ENCODE measurements at places on chromosomes 16 and 17.

GRCh38 chr17:7240375-7240774 lies 1.1 kb upstream of the PHF23 start:
- DNase-seq, result no peak

DNA sequence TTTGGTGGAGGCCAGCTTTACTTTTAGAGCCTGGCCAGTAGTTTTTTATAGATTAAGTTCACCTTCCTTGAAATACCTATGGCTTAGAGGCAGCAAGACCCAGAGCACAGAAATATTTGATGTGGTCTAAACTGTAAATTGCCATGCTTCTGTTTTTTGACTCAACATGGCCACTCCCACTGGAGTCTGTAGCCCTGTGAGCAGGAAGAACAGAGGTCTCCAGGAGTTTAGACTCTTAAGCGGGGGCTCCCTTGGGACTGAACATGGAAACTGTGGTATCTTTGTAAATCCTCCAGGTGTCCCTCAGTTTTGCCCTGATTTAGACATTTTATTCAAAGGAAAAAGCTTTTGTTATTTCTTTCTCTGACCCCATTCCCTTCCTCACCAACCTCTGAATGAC lies 145.6 kb downstream of the FTO start:
- DNase-seq, result no peak

GRCh38 chr17:48970224-48970623 lies 1.8 kb upstream of the GIP start:
- no peak for DNase-seq

- no peak for DNase-seq
These were observed 22.2 kb downstream of the HS3ST4 start for GRCh38 chr16:25713785-25714570.

DNA sequence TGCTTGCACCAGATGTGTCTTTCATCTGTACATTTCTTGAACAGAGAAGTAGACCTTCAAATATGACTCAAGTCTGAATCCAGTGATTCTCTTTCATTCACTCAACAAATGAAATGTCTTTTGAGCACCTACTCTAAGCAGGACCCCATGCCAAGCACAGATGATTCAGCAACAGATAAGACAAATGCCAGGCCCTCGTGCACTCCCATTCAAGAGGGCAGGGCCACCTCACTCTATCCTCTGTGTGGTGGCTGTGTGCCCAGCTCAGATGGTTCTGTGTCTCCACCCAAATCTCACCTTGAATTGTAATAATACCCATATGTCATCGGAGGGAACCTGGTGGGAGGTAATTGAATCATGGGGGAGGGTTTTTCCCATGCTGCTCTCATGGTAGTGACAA lies 74.1 kb upstream of the NKD1 start:
- peak; percentile 13 for DNase-seq

- no peak for DNase-seq
These were observed 502.8 kb upstream of the CDH11 start for GRCh38 chr16:65624666-65625065.

- DNase-seq, result no peak
These were observed 19.9 kb downstream of the ST3GAL2 start for GRCh38 chr16:70418993-70419318.

DNA sequence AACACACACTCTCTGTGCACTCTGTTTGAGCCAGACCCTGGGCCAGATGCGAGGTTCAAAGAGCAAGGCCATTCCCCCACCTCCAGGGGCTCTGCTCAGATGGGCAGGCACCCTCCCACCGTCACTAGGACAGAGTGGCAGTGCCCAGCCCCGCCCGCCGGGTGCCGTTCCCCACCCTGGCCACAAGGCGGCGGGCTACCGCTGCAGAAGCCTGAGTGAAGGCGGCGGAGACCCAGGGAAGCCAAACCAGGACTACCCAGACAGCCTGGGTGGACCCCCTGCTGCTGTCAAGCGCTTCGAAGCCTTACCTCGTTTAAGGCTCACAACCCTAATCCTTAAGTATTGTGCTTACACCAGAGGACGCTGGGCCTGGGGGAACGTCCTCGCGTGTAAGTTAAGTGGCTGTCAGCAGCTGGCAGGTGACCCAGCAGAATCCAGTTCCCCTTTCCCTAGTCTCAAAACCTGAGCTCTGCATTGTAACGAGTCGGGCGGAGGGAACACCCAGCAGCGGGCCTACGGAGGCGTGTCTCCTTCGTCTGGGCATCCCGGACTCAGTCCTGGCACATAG lies 4.5 kb downstream of the ARHGAP27 start:
- DNase-seq, result peak; percentile 84

GRCh38 chr17:40462343-40463121 lies 19.3 kb downstream of the IGFBP4 start:
- no peak for DNase-seq

- no peak for DNase-seq
These were observed 77.8 kb downstream of the MRC2 start for GRCh38 chr17:62705156-62705777.

GRCh38 chr17:65405563-65405962 lies 155.9 kb downstream of the AXIN2 start:
- DNase-seq, result no peak

DNA sequence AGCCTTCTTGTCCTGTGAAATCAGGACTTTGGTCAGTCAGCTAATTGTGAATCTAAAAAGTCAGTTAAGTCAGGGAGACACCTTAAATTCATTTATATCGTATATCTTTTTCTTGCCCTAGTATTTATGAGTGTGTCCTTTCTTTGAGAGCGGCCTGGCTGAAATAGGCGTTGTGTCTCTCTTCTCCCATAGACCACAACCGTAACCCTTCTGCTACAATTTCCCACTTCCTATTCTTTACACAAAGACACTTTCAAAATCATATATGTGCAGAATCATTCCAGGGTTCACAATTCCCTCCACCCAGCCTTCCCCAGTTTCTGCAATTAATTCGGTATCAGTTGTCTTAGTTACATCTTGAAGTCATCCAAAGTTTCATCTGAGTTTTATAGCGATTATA lies 14.0 kb upstream of the COTL1 start:
- no peak for DNase-seq

DNA sequence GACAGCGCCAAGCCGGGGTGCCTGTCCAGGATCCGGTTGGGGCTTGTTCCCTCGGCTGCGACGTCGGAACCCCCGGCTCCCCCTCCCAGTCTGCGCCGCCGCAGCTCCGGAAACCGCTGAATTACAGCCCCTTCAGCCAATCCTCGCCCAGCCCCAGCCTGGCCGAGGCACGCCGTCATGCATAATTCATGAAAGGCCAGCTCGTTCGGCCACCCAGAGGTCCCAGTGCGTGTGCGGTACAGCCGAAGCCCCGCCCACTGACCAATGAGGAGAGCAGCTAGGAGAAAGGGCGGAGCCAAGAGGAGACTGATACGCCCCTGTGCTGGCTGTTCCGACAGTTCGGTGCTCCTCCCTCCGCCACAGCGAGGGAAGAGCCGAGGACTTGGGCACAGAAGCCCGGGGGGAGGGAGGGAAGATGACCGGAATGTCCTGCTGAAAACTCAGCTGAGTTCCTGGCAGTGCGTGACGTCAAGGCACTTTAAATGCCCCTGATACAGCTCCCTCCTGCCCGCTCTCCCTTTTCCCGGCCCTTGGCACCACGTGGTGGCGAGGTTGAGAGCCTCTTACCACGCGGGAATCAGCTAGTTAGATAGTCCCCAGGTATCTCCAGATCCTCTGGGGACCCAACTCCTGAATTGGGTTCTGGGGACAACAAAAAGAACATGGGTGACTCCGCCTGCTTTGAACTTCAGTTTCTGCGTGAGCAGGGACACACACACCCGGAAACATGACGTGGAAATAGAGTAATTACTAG lies at the start of gene STAT3:
TSS of gene STAT3 (minus strand) at position 62 of the 754 bp plus-strand sequence. CDS start 39,926 bp downstream, outside the sequence.
- peak; percentile 100 for DNase-seq

DNA sequence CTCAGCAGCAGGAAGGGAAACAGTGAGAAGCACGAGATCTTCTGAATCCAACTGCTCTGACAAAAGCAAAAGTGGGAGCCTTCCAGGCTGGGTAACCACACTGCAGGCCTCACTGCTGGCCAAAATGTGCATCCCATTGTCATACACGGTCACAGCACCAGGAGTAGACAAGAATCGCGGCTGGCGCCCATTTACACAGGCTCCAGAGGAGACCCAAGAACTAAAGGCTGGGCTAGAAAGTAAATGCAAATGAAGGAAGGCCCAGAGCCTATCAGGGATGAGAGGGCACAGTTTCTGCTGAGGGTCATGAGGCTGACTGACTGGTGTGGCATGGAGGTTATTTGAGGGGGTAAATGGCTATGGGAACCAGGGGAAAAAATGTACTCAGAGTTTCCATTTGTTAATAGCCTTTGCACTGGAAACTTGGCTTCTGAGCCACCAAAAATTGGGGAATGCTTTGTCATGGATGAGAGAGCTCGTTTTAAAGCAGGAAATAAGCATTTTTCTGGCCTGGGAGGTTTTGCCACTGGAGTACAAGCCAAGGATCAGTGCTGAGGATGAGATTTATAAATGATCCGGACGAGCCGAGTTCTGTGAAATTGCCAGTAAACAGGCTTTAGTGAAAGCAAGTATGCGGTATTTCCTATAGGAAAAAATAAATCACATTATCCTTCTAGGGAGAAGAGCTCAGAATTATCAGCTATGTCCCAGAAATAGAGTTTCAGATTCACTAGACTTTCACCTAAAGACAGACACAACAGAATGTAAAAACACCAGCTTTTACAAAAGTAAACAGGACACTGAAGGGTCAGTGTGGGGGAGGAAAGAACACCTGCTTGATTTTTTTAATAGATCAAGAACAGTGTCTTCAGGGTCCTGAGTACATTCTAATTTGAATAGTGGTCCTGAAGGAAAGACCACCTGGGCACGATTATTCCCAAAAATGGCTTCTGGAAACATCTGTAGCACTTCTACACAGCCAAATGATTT lies 66.9 kb upstream of the GSG1L start:
- no peak for DNase-seq

GRCh38 chr17:56173958-56174835 lies 20.9 kb downstream of the ANKFN1 start:
- DNase-seq, result no peak

DNA sequence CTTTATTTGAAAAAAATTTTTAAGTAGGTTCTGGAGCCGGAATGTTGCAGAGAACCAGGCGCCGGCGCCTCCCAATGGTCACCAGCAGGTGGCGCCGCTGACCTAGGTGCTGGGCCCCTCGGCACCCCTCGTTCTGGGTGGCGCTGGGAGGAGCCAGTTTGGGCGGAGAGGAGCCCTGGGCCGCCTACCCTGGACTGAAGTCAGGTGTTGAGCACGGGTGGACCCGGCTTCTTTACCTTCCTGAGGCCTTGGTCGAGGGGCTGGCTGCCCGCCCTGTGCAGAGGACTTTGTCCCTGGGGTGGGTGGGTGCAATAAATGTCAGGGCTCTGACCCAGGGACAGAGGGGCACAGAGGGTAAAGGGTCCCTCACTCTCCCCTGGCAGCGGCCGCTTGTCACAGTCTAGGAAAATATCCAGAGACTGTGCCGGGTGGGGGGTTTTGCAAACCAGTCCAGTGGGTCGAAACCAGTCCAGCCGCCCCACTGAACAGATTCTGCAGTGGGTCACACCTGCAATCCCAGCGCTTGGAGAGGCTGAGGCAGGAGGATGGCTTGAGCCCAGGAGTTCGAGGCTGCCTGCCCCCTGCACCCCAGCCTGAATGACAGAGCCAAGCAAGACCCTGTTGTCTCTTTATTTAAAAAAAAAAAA lies 30.1 kb upstream of the TNFRSF13B start:
- peak; percentile 85 for DNase-seq

DNA sequence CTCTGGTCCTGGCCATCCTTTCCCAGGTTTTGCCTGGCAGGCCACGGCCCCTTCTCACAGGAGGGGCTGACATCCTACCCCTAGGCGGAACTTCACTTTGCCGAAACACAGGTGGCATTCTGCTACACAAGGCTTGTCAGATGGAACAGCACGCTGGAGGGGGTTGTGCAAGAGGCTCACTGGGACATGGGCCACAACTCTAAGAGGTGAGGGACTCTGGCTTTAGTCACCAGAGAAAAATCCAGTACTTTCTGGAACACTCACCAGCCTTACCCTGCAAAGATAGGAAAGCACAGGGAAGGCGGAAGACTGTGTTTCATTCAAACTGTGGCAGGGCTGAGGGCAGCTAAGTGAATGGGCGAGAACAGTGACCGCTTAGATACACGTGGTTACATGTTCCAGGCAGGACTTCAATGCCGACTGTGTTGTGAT lies 18.3 kb downstream of the CDC42EP4 start:
- no peak for DNase-seq

- DNase-seq, result no peak
These were observed 258.2 kb upstream of the HSBP1 start for GRCh38 chr16:83549316-83550182.

DNA sequence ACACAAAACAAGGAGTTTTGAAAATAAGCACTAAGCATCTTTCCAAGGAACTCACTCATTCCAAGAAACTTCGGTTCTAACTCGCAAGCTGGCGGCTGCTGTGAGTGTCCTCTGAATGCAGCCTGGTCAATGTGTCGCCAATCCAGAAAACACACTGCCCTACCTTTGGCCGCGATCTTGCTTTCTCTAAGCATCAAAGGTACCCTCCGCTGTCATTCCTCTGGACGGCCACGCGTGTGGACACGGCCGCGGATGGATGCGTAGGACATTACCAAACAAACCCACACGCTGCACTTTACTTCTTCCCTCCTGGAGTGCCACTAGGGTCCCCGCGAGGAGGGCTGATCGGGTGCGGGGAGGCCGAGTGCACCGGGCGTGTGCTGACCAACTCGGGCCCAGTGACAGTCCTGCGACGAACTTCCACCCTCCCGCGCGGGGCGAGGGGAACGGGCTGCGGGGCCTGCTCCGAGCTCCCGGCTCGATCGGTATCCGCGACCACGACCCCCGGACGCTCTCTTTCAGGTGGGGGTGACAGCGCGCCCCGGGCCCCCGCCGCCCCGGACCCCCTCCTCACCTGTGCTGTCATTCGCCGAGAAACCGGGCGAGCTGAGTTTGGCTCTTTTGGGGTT lies 1.1 kb downstream of the CREBBP start:
- DNase-seq, result peak; percentile 32

DNA sequence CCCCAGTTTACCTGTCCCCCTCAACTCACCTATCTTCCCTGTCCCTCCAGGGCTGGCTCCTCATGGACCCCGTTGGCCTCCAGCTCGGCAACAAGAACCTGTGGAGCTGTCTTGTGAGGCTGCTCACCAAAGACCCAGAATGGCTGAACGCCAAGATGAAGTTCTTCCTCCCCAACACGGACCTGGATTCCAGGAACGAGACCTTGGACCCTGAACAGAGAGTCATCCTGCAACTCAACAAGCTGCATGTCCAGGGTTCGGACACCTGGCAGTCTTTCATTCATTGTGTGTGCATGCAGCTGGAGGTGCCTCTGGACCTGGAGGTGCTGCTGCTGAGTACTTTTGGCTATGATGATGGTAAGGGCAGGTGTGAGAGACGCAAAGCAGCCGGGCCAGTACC lies 31.3 kb downstream of the NLRC5 start:
- no peak for DNase-seq

- no peak for DNase-seq
These were observed 21.0 kb downstream of the LGALS3BP start for GRCh38 chr17:78958641-78959127.

- DNase-seq, result no peak
These were observed 135.4 kb downstream of the CLEC16A start for GRCh38 chr16:11079652-11080187.

All from activated CD4-positive, alpha-beta T cell treated with anti-CD3 and anti-CD28 coated beads, Interleukin-2, Interleukin-6, amounts not matched to agents 100 ng/mL and 50 ng/mL, durations not matched to agents 16 hours and 8 hours (primary cell).